Cardiac muscle cell (in vitro differentiated cells and primary cell): ENCODE measurements at places on chromosomes 1 and 21.
A peak's percentile ranks its signal among the peaks of the same experiment; 100 is the strongest.

- no peak for DNase-seq
These were observed 760 bp upstream of the NPHP4 start for GRCh38 chr1:5992814-5993555.

GRCh38 chr1:153568367-153569099 lies 2.9 kb upstream of the S100A2 start:
- DNase-seq: peak; percentile 92

GRCh38 chr1:34984435-34984792 lies 733 bp downstream of the TMEM35B start:
- DNase-seq: peak; percentile 50

DNA sequence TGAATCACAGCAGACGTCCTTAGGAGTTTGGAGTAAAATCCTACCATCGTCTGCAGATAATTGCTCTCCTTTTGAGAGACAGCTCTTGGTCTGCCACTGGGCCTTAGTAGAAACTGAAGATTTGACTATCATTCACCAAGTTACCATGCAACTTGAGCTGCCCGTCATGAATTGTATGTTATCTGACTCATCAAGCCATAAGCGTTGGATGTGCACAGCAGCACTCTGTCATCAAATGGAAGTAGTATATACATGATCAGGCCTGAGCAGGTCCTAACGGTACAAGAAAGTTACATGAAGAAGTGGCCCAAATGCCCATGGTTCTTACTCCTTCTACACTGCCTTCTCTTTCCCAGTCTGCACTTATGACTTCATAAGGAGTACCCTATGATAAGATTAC lies 317.8 kb downstream of the GPATCH2 start:
- no peak for DNase-seq
